ENCODE measurements at places on chromosomes 6 and 20.
A peak's percentile ranks its signal among the peaks of the same experiment; 100 is the strongest.

GRCh38 chr6:168037242-168037641 lies 39.8 kb downstream of the KIF25 start:
- DNase-seq = no peak

- no peak for DNase-seq
Measured at GRCh38 chr6:168698923-168699322, 257.9 kb downstream of the SMOC2 start.

DNA sequence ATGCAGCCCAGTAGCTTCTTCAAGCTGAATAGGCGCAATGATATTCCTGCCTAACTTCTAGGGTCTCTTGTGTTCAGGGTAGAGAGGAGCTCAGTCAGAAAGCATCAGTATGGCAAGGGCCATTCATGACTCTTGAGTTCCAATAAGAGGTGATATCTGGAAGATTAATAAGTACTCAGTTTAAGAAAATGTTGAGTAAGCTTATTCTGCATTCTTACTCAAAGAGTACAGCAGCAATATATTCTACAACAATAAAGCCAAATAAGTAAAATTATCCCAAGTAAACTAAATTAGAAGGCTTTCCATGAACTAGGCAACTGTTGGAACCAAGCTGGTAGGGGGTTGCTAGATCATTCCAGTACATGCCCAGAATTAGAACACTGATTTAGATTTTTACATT lies 303.2 kb downstream of the PACRG start:
- no peak for DNase-seq

GRCh38 chr6:108798670-108799353 lies 49.4 kb upstream of the ARMC2 start:
- DNase-seq = peak; percentile 21

GRCh38 chr6:4404415-4404814 lies 269.0 kb upstream of the ECI2 start:
- DNase-seq = no peak

- DNase-seq = no peak
Measured at GRCh38 chr6:56709650-56710049, 67.0 kb upstream of the DST start.

- no peak for DNase-seq
Measured at GRCh38 chr20:36062799-36063198, 91.7 kb upstream of the EPB41L1 start.

GRCh38 chr20:13613917-13614316 lies 24.8 kb downstream of the TASP1 start:
- DNase-seq = no peak

DNA sequence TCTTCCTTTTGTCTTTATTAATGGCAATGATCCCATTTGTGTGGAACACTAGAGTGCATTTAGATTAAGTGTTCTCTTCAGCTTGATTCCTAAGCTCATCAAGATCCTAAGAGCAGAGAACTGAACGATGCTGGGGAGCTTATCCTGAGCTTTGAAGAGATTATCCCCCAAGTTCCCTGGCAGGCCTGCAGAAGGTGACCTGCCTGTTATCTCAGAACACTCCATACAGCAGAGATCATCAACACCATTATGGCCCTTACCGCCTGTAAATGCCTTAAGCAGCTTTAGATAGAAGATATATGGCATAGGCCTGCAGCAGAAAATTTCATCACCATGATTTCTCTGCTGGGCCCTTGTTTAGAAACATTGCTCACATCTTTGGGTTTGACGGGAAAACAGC lies 779.9 kb upstream of the MAP3K7 start:
- no peak for DNase-seq

DNA sequence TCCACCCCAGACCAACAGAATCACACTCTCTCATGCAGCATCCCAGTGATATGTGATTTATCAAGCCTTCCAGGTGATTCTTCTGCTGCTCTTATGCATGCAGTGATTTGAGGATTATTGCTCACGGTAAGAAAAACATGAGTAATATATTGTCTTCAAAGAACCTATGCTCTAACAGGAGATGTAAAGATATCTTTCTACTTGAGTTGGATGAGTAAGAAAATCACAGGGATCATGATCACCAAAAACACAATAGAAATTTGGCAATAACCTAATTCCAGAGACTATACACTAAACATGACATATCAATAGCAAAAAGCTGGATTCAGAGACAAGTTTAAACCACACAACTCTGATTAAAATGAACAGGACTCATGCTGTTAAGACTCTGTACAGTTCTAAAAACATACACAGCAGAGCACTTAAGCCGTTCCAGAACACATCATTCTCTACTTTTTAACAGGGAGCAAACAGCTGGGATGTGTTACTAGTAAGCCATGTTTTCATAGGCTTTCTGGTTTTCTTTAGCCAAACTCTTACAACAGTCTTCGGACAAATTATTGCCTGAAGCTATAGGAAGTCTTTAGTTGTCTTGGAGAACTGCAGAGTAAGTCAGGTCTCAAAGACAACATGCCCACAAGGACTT lies 568.6 kb downstream of the HAO1 start:
- DNase-seq = no peak

- no peak for DNase-seq
Measured at GRCh38 chr6:97316978-97317377, 34.0 kb upstream of the MMS22L start.

GRCh38 chr6:130908188-130908587 lies 81.0 kb downstream of the SMLR1 start:
- DNase-seq = no peak

- DNase-seq = no peak
Measured at GRCh38 chr6:39092124-39092523, 22.9 kb downstream of the SAYSD1 start.

- no peak for DNase-seq
Measured at GRCh38 chr6:136426627-136427377, 123.4 kb downstream of the MAP7 start.

DNA sequence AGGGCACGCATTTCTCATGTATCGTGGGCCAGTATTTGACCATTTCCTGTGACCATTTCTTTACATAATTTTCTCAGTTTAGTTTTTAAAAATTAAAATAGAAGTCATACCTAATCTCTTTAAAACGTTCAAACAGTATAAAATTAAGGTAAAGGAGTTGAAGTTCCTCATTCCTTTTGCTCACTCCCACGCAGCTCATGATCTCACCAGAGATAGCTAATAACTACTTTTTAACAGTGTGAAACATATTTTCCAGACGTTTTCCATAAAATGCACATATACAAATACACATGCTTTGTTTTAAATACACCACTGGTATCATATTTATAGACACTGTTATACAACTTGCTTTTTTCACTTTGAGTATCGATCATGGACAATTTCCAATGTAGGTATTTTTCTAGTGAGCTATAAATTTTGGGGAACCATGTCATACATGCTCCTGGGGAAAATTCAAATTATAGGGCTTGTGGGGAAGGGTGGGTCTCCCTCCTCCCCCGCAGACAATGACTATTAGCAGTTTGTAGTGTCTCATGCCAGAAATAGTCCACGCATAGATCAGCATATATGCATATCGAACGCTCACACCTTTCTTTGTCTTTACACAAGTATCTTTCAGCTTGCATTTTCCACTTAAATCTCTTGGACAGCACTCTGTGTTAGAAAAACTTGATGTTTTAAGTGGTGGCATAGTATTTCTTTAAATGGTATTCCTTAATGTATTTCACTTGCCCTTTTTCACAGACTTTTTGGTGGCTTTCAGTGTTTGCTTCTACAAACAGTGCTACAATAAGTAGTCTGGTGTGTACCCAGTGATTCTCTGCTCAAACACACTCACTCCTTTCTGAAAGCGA lies 145.5 kb upstream of the ZNF217 start:
- no peak for DNase-seq

DNA sequence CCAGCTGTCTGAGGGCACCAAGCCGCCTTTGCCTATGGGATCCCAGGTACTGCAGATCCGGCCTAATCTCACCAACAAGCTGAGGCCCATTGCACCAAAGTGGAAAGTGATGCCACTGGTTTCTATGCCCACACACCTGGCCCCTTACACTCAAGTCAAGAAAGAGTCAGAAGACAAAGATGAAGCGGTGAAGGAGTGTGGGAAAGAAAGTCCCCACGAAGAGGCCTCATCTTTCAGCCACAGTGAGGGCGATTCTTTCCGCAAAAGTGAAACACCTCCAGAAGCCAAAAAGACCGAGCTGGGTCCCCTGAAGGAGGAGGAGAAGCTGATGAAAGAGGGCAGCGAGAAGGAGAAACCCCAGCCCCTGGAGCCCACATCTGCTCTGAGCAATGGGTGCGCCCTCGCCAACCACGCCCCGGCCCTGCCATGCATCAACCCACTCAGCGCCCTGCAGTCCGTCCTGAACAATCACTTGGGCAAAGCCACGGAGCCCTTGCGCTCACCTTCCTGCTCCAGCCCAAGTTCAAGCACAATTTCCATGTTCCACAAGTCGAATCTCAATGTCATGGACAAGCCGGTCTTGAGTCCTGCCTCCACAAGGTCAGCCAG lies 283.0 kb downstream of the TSHZ2 start:
- no peak for DNase-seq

DNA sequence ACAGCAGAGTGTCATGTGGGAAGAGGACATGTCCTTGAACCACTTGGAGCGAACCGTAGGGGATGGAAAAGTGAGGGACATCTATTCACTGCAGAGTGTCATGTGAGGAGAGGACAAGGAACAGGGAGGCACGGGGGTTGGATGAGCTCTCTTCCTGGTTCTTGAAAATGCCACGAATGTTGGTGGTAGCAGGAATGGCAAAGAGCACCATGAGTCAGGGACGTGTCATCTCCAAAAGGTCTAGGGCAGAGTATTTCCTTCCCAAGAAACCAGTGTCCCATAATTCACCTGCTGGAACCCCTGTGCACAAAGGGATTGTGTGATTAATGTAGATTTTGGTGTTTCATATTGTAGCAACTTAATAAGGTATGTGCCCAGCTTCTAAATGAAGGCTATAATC lies 136.8 kb downstream of the BFSP1 start:
- DNase-seq = no peak

DNA sequence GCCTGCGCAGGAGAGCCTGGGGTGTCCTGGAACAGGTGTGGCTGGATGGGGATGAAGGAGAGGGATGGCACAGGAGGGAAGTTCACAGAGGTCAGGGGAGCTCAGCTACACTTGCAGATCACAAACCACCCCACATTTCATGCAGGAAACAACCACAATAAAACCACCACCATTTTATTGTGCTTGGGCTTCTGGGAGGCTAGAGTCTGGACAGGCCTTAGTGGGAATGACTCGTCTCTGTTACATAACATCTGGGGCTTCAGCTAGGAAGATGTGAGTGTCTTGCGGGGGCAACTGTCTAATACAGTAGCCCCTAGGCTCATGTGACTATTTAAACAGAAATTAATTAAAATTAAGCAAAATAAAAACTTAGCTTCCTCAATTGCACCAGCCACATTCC lies 33.4 kb downstream of the SNX5 start:
- DNase-seq = no peak

- peak; percentile 61 for DNase-seq
Measured at GRCh38 chr6:33425668-33426577, 6.1 kb downstream of the SYNGAP1 start.

GRCh38 chr6:169323221-169323620 lies 69.6 kb upstream of the THBS2 start:
- DNase-seq = no peak

GRCh38 chr6:163355426-163355991 lies 59.0 kb upstream of the QKI start:
- no peak for DNase-seq

GRCh38 chr6:16671302-16672289 lies 89.7 kb downstream of the ATXN1 start:
- no peak for DNase-seq
